ENCODE measurements at places on chromosomes 6 and 20. TPM values are rescaled to one million over a fixed set of nuclear protein-coding genes. Genes with fewer than 3 reads are reported as not detected.

- no peaks in the 10 kb centered on the region for H3K4me1 ChIP-seq
- no peak overlapping the region for H3K4me3 ChIP-seq
- H3K36me3 ChIP-seq: no peaks in the 10 kb centered on the region
- H3K27ac ChIP-seq: no peak overlapping the region
These were observed 31.6 kb downstream of the PSMG4 start for GRCh38 chr6:3290149-3290930.

DNA sequence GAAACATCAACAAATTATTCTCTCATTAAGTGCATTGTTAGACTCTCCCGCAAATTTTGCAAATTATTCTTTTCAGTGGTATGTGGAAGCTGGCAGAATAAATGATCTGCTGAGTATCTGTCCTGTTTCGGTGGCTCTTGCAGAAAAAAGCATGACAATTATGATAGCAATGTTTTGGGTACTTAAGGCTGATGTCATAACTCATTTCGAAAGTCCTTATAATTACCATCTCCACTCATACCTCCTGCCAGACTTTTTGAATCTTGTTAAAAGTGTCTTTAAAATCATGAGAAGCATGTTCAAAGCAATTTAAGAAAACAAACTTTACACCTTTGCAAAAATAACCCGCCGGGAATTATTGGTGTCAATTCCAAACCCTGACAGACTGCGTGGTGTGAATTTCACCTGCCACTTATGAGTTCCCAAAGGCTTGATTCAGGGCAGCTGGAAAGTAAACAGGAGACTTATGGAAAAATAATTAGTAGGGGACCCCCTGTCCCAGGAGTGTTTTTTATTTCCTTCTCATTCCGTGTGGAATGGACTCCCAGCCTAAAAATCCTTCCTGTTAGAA is 87.6 kb upstream of the E2F3 start:
- no peak overlapping the region for H3K27ac ChIP-seq
- no peaks in the 10 kb centered on the region for H3K4me1 ChIP-seq
- H3K4me3 ChIP-seq: no peak overlapping the region
- DNase-seq: no peak
- no peaks in the 10 kb centered on the region for H3K36me3 ChIP-seq
- no peaks in the 10 kb centered on the region for H3K27me3 ChIP-seq

PSORS1C2 gene
- not detected for polyA plus RNA-seq

CFB gene
- polyA plus RNA-seq: 0.83 TPM

DNA sequence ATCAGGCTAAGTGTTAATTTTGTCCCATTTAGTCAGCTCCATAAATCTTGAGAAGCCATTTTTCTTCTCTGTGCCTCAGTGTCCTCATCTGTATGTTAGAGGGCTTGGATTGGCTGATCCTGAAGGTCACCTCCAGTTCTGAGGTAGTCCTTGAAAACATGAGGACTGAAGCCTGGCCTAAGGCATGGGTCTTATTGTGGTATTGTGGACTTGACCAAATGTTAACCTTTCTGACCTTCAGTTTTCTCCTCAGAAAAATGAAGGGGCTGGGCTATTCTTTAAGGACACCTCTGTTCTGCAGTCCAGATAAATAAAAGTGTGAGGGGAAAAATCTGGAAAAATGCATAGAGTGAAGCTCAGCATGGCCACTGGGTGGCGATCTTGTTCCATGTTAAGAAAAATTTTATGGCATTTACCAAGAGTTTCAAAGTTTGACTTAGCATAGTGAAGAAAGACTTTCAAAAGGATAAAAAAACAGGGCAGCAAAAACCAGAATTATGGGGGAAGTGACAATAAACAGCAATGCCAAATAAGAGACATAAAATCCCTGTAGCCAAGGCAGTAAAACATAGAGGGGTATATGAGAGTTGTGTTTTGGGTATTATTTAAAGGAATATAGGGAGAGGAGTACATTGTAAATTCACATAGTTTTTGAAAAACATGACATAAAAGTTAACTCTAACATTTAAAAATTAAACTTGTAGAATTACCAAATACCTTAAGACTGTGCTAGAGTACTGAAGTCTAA is 13.2 kb upstream of the TFB1M start:
- H3K27ac ChIP-seq: no peak overlapping the region
- no peak overlapping the region for H3K4me3 ChIP-seq
- no peaks in the 10 kb centered on the region for H3K36me3 ChIP-seq
- H3K4me1 ChIP-seq: peaks cover 5% of the 10 kb centered on the region

PTGIS gene
- 0.15 TPM for polyA plus RNA-seq

SRMS gene
- polyA plus RNA-seq: not detected

PSMF1 gene
- polyA plus RNA-seq: 185 TPM

VSTM2L gene
- not detected for polyA plus RNA-seq

All from CD8-positive, alpha-beta memory T cell (primary cell).